Activated CD8-positive, alpha-beta memory T cell treated with anti-CD3 and anti-CD28 coated beads, Interleukin-2, amount 50 U/mL, for 4 hours (primary cell): ENCODE measurements at places on chromosomes 5 and 9.

DNA sequence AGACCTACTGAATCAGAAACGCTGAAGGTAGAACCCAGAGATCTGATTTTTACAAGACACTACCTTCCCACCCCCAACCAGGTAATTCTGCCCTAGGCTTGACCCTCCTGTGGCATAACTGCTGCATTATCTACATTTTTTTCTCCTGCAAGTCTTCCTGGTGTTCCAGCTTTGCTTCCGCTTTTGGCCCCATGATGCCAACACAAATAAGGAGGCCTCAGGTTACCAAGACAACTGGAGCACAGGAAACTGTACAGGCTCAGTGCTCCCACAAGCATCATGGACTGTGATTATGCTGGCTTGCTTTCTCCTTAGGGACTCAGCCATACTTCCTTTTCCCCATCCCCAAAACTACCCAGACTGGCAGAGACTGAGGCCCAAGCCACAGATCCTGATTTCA, 6.6 kb upstream of the MSMP start:
- no peak for DNase-seq

- DNase-seq: no peak
Observed at GRCh38 chr5:97388794-97389193, 205.7 kb upstream of the RIOK2 start.

GRCh38 chr5:31322946-31323345, 129.5 kb downstream of the CDH6 start:
- no peak for DNase-seq

GRCh38 chr5:175206669-175207068, 237.3 kb downstream of the DRD1 start:
- DNase-seq: no peak

DNA sequence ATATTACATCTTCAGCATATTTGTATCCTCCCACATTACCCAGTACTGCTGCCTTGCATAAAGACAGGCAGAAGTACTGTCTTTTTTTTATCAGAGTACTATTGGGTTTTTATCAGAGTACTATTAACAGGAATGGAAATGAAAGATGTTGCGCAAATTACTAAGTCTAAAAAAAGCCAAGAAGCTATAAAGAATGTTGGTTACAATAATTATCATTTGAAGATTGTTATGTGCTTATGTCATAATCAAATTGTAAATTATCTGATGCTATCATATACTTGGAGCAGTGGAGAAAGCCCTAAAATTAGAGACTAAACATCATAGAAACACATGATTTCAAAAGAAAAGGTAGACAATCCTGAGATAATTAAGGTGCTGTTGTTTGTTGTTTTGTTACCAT, 188.8 kb downstream of the CCDC192 start:
- no peak for DNase-seq
